Lung (tissue), 17 donors: ENCODE measurements at places on chromosomes 6 and 20. TPM values are rescaled to one million over a fixed set of nuclear protein-coding genes. Genes with fewer than 3 reads are reported as not detected.

RNF144B gene
- polyA plus RNA-seq, result 18.1 TPM

POU5F1 gene
- polyA plus RNA-seq, result 1.5 TPM

MAFB gene
- 7.7 TPM for polyA plus RNA-seq

PROKR2 gene
- polyA plus RNA-seq, result not detected

VTA1 gene
- polyA plus RNA-seq, result 15.2 TPM

COL19A1 gene
- 0.09 TPM for polyA plus RNA-seq

OR11A1 gene
- not detected for polyA plus RNA-seq

RIPOR2 gene
- 97.6 TPM for polyA plus RNA-seq

DNA sequence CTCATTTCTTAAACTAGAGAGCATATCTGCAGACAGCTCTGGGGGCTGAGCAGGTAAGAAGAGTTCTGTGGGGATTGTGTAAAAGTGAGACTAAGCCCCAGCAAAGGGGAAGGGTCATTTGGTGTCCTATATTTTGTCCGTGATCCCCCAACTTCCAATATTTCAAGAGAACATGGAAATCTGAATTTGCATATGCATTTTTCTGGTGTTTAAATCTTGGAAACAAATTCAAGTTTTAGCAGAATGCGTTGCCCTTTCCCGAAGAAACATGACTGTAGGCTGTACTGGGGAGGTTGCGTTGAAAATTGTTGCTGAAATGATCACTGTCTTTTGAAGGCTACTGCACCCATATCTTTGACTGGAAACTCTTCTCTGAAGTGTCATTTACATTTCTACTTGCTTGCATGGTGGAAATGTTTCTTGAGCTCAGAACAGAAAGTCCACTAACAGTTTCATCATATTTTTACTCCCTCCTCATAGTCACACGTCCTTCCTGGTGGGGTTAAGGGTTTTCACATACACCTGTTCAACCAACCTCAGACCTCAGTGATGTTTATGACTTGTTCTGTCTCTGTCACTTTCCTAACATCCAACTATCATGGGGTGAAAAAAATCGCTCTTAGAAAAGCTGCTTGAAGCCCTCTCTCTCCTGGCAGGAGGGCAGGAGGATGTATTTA is 140.3 kb downstream of the BCAS1 start:
- H3K27ac ChIP-seq, result no peak overlapping the region
- H3K36me3 ChIP-seq, result no peaks in the 10 kb centered on the region
- H3K4me1 ChIP-seq, result no peaks in the 10 kb centered on the region

DNA sequence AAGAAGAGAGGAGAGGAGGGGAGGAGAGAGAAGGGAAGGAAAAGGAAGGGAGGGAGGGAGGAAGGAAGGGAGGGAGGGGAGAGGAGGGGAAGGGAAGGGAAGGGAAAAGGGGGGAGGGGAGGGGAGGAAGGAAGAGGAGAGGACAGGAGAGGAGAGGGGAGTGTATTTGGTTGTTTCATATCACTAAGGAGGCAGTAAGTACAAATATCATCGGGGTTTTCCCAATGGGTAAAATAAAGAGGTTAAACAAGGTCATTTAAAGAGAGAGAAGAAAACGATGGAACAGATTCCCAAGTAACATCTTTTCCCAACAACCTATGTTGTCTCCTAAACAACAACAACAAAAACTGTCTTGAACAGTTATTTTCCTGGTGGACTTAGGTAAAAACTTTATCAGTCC is 43.6 kb downstream of the MBOAT1 start:
- H3K27me3 ChIP-seq, result no peaks in the 10 kb centered on the region
- no peak overlapping the region for H3K4me3 ChIP-seq
- no peak overlapping the region for H3K27ac ChIP-seq
- no peak for DNase-seq

GRCh38 chr20:59645761-59646171 is 41.4 kb downstream of the PHACTR3 start:
- H3K27me3 ChIP-seq, result no peaks in the 10 kb centered on the region
- no peak overlapping the region for H3K4me3 ChIP-seq
- DNase-seq, result no peak

DNA sequence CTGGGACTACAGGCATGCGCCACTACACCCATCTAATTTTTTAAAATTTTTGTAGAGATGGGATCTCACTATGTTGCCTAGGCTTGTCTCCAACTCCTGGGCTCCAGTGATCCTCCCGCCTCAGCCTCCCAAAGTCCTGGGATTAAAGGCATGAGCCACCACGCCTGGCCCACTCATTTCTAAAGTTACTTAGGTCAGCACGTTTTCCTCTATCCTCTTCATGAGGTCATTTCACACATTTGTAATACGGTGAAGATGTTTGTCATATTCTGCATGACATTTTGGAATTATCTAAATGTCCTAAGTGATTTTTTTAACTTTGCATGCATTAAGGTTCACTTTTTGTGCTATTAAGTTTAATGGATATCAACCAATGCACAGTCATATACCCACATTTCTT is 11.9 kb upstream of the SOX12 start:
- H3K27me3 ChIP-seq, result no peaks in the 10 kb centered on the region
- no peak overlapping the region for H3K4me3 ChIP-seq
- no peak for DNase-seq
- H3K27ac ChIP-seq, result no peak overlapping the region
- H3K36me3 ChIP-seq, result peaks cover 2% of the 10 kb centered on the region
- no peaks in the 10 kb centered on the region for H3K4me1 ChIP-seq

DNA sequence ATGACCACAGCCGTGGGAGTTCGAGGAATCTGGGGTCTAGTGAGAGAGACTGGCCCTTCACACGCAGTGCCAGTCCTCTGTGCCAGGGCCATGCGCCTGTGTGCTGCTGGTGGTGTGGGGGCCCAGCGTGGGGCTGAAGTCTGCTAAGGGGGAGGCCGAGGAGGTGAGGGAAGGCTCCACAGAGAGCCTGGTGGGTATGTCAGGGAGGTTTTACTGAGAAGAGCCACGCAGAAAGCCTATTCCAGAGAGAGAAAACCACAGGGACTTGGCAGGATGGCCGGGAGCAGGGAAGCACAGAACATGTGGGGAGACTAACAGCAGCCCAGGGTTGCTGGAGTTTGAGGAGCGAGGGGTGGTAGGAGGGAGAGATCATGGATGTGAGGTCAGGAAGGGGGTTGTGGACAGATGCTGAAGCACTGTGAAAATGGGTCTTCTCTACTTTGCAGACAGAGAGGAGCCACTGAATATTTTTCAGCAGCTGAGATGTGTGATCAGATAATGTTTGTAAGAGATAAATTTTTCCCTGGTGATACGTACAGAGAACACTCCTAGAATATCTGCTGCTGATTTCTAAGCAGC is 35.3 kb downstream of the DUSP22 start:
- no peaks in the 10 kb centered on the region for H3K27me3 ChIP-seq
- no peaks in the 10 kb centered on the region for H3K36me3 ChIP-seq
- no peak overlapping the region for H3K4me3 ChIP-seq

- no peaks in the 10 kb centered on the region for H3K27me3 ChIP-seq
- peaks cover 43% of the 10 kb centered on the region for H3K36me3 ChIP-seq
- H3K27ac ChIP-seq, result no peak overlapping the region
- no peak overlapping the region for H3K4me3 ChIP-seq
- no peaks in the 10 kb centered on the region for H3K4me1 ChIP-seq
- no peak for DNase-seq
These were observed 32.2 kb downstream of the PRPH2 start for GRCh38 chr6:42690151-42690702.

DNA sequence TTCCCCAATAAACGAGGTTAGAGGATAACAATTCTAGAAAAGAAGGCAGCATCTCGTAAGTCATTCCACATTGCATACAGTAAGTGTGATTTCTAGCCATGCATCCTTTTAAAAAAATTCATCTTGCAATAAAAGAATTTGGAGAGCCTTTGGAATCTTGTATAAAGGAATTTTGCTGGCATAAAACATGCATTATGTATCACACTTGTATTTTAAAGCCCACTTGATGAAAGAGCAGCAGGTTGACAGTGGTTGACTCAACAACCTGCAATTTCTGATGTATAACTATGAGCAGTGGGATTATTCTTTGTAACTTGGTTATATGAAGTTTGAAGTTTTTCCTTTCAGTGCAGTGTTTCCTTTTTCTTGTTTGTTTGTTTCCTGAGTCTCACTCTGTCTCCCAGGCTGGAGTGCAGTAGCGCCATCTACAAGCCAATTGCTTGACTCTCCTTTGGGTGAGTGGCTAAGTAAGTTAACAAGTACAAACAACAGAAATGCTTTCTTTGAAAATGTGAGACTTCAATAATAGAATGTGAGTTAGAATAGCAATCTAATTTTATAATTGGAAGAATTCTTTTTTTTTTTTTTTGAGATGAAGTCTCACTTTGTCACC is 39.9 kb downstream of the JARID2 start:
- peaks cover 13% of the 10 kb centered on the region for H3K4me1 ChIP-seq
- DNase-seq, result no peak
- no peak overlapping the region for H3K4me3 ChIP-seq
- no peaks in the 10 kb centered on the region for H3K27me3 ChIP-seq

DNA sequence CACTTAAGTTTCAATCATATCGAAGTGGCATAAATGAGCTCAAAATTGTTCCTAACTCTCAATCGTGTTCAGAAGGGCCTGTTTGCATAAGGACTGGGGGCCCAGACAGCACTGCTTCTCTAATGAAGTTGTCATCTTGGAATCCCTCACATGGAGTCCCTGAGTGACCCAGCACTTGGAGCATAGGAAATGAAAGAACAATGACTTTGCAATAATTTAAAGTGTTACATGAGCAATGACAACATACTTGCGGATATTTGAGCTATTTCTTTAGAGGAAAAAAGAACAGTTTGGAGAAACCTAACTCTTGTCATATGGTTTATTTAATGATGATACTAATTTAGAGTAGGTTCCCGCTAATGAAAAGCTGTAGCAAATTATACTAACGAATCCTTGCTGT is 239.9 kb downstream of the TSHZ2 start:
- no peaks in the 10 kb centered on the region for H3K27me3 ChIP-seq

DNA sequence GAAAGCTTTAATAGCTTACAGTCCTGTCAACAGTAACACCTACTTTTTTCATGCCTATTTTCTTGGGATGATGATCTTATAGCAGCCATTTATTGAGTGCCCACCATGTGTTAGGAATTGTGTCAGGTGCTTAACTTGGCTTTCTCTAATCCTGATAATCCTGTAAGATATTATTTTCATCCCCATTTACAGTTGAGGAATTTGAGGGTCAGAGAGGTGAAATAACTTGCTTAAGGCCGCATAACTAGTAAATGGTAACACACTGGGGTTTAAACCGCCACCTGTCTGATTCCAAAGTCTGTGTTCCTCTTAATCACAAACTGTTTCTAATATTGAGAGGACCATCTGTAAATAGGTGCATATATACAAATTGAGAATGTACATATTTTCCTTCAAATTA is 55.5 kb downstream of the NCOA3 start:
- DNase-seq, result no peak
- H3K27me3 ChIP-seq, result no peaks in the 10 kb centered on the region
- no peak overlapping the region for H3K27ac ChIP-seq
- no peak overlapping the region for H3K4me3 ChIP-seq
- no peaks in the 10 kb centered on the region for H3K36me3 ChIP-seq
- peaks cover 17% of the 10 kb centered on the region for H3K4me1 ChIP-seq
